ENCODE measurements at places on chromosomes 2 and 18. TPM values are rescaled to one million over a fixed set of nuclear protein-coding genes. Genes with fewer than 3 reads are reported as not detected.

GRCh38 chr2:31270131-31270530, 36.2 kb downstream of the EHD3 start:
- no peak overlapping the region for H3K27ac ChIP-seq
- no peak overlapping the region for H3K4me3 ChIP-seq
- H3K4me1 ChIP-seq, result no peaks in the 10 kb centered on the region
- H3K27me3 ChIP-seq, result peaks cover 19% of the 10 kb centered on the region
- DNase-seq, result no peak

DNA sequence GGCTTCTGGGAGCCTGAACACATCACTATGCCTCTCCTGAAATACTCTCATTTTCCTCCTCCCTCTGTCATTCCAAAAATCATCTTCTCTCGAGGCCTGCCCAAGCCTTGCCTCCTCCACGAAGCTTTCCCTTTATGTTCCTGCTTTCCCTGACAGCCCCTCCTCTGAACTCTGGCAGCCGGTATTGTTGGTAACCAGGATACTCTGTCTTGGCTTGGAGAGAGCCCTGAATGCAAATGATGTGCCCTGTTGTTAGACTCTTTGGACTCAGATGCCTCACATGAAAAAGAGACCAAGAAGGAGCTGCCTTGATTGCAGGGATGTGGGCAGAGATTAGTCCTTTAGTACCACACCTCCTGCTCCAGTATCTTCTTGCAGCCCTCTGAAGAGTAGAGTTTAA, 138.5 kb upstream of the DLX2 start:
- peaks cover 33% of the 10 kb centered on the region for H3K27me3 ChIP-seq
- no peak for DNase-seq
- H3K4me1 ChIP-seq, result no peaks in the 10 kb centered on the region
- no peak overlapping the region for H3K27ac ChIP-seq
- no peaks in the 10 kb centered on the region for H3K36me3 ChIP-seq
- no peak overlapping the region for H3K4me3 ChIP-seq

GRCh38 chr2:169982929-169983328, 155.7 kb downstream of the UBR3 start:
- H3K4me1 ChIP-seq, result no peaks in the 10 kb centered on the region
- H3K27ac ChIP-seq, result no peak overlapping the region
- H3K4me3 ChIP-seq, result no peak overlapping the region
- H3K27me3 ChIP-seq, result no peaks in the 10 kb centered on the region
- DNase-seq, result no peak
- no peaks in the 10 kb centered on the region for H3K36me3 ChIP-seq

GRCh38 chr2:169667583-169667982, 26.6 kb downstream of the CFAP210 start:
- H3K36me3 ChIP-seq, result no peaks in the 10 kb centered on the region
- peaks cover 6% of the 10 kb centered on the region for H3K27me3 ChIP-seq
- no peak overlapping the region for H3K4me3 ChIP-seq
- H3K27ac ChIP-seq, result no peak overlapping the region
- DNase-seq, result no peak

GRCh38 chr2:47525167-47525566, 122.2 kb downstream of the MSH2 start:
- H3K36me3 ChIP-seq, result no peaks in the 10 kb centered on the region
- no peaks in the 10 kb centered on the region for H3K27me3 ChIP-seq
- DNase-seq, result no peak
- peaks cover 5% of the 10 kb centered on the region for H3K4me1 ChIP-seq

DNA sequence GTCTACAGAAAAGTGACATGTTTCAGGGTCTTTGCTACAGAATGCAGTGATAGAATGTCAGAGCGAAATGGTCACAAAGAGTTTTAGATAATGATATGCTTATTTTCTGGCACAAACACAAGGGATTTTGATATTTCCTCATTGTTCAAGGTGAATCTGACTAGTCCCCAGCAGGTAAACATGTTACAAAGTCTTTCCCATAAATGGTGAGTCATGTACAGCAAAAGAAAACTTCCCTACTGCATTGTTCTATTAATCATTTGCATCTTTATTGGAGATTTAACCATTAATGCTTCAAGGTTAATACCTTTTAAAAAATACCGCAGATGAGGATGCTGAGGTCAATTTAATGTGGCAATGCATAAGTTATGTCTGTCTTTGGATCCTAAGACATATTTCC, 19.1 kb upstream of the TRIB2 start:
- no peak for DNase-seq
- no peak overlapping the region for H3K27ac ChIP-seq
- H3K4me3 ChIP-seq, result no peak overlapping the region
- peaks cover 7% of the 10 kb centered on the region for H3K36me3 ChIP-seq
- no peaks in the 10 kb centered on the region for H3K27me3 ChIP-seq

DNA sequence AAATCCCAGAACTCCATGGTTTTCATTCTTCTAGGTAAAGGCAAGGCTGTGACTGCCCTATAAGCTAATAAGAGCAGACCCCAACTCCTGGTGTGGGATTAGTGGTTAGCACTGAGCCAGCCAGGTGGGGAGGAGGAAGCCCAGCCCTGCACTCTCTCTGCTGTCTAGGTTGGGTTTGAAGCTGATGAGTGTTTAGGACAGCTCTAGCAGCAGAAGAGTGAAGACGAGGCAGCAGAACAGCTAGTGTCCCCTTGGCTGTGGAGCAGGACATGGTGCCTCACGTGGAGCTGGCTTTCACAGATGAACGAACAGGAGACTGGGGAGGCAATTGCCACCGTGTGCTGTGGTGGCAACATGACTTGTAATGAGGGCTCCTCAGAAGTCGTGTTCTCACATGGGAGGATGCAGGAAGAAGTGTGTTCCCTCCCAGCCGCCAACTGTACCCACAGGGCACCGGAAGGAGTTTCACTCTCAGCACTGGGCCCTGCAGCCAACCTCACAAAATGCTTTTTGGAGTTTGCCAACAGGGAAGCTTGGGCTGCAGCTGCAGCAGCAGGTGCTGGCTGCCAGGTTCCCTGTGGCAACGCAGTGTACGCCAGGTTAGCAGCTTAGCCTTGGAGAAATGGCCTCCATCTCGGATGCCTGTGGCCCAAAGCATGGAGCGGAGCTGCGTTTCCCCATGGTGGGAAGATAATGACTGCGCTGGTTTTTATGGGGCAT, 328.2 kb downstream of the SETBP1 start:
- H3K4me1 ChIP-seq, result peaks cover 35% of the 10 kb centered on the region
- H3K4me3 ChIP-seq, result peak overlapping the region; percentile 3
- H3K27me3 ChIP-seq, result no peaks in the 10 kb centered on the region
- DNase-seq, result no peak
- H3K36me3 ChIP-seq, result peaks cover 9% of the 10 kb centered on the region

GRCh38 chr18:45039376-45039775, 358.7 kb downstream of the SETBP1 start:
- no peak for DNase-seq
- peaks cover 14% of the 10 kb centered on the region for H3K36me3 ChIP-seq
- peaks cover 4% of the 10 kb centered on the region for H3K4me1 ChIP-seq
- H3K27me3 ChIP-seq, result no peaks in the 10 kb centered on the region
- H3K4me3 ChIP-seq, result no peak overlapping the region

DNA sequence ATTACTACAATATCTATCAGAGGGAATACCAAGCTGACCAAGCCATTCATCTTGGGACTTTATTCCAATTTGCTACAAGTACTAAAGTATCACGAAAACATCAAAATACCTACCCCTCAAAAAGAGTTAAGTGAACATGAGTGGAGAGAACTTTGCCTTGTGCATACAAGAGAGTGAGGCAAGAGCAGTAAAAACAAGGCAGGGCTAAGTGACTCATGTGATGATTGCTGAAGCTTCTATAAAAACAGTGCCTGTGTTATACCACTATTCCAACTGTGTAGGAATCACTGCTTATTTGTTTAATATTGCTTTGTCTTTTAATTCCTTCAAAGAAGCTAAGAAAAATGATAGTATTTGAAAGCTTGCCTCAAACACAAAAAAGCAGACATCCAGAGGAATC, 61.2 kb downstream of the FARSB start:
- H3K36me3 ChIP-seq, result peaks cover 31% of the 10 kb centered on the region
- H3K4me3 ChIP-seq, result no peak overlapping the region
- no peak for DNase-seq

GRCh38 chr2:9527995-9528787, 27.4 kb downstream of the ADAM17 start:
- peaks cover 26% of the 10 kb centered on the region for H3K36me3 ChIP-seq
- peak overlapping the region; percentile 43 for H3K27ac ChIP-seq
- H3K4me1 ChIP-seq, result peaks cover 9% of the 10 kb centered on the region
- H3K4me3 ChIP-seq, result no peak overlapping the region

DNA sequence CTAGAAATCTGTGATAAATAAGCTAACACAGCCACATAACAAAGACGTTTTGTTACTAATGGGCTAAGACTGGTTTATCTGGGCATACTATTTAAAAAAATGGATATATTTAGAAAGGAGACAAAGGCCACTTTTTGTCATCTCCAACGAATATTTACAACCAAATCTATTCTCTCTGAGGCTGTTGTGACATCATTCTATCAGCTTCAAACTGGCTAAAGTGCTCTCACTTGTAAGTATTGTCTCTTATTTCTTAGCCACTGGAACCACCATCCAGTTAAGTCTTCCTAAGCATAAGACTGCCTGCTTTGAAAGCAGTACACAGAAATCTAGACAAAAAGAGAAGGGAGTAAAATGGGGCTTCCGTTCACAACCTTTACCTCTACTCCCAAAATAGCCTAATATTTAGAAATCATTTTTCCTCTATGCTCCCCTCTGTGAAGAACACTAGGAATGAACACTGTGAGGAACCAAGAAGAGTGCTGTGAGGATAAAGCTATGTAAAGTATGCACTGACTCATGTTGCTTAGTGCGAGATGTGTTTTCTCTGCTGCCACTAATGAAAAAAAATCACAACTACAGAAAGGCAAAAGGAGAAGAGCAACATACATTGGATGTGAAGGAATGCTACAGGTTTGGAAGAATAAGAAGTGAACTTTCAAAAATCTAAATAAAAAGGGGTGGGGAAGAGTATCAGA, 264.1 kb downstream of the EXOC6B start:
- H3K27me3 ChIP-seq, result no peaks in the 10 kb centered on the region
- no peak overlapping the region for H3K4me3 ChIP-seq
- H3K4me1 ChIP-seq, result no peaks in the 10 kb centered on the region
- no peaks in the 10 kb centered on the region for H3K36me3 ChIP-seq
- H3K27ac ChIP-seq, result no peak overlapping the region

DNA sequence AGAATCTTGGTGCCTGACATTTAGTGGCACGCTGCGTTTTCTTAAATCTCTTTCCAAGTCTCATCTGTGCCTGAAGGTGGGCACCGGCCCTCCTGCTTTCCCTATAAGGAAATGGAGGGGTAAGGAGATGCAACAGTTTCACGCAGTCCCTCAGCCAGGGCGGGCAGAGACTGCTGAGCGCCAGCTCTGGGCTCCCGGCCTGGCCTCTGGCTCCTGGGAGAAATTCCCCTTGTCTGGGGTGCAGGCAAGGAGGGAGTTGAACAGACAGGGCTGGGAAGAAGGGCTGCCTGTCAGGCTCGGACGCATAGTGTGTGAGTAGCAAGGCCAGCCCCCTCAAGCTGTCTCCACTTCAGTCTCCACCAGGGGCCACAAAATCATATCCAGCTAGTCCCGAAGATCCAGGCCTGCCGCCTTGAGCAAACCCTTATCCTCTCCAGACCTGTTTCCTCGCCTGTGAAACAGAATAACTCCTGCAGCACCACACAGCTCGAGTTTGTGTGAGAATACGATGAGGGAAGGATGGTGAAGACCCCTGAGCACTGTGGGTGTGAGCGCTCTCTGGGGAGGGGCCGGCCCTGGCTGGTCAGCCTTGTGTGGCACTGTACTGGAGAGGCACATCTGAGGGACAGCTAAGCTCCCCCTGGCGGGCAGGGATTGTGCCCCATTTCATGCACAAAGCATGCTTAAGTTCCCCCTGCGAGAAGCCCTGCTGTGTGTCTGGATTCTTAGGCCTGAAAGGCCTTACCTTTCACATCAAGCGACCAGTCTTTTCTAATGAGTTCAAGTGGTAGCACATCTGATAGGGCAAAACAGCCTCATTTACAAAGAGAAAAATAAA, 33.8 kb downstream of the SDC1 start:
- H3K4me1 ChIP-seq, result no peaks in the 10 kb centered on the region
- H3K36me3 ChIP-seq, result no peaks in the 10 kb centered on the region
- no peak overlapping the region for H3K27ac ChIP-seq
- no peak overlapping the region for H3K4me3 ChIP-seq
- DNase-seq, result no peak

GRCh38 chr2:197383825-197384224, 51.0 kb downstream of the SF3B1 start:
- H3K4me1 ChIP-seq, result no peaks in the 10 kb centered on the region
- H3K36me3 ChIP-seq, result no peaks in the 10 kb centered on the region
- H3K27ac ChIP-seq, result no peak overlapping the region
- DNase-seq, result no peak

DNA sequence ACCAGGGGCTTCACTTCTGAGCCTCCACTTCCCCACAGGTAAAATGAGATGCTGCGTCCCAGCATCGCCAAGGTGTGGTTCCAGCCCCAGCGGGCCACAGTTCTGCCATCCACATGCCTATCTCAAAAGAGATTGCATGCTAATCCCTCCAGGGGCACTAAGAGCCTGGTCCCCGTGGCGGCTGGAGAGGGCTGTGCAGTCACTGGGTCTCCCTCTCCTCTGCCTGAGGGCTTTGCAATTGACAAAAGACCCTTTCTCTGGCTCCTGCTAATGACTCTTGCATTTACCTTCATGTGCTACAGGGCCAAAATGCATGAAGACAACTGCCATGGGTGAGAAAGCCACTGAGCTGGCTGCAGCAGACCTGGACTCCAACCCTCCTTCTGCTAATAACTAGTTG, 18.5 kb downstream of the ZBTB7C start:
- peaks cover 4% of the 10 kb centered on the region for H3K4me1 ChIP-seq
- peaks cover 49% of the 10 kb centered on the region for H3K27me3 ChIP-seq
- H3K4me3 ChIP-seq, result no peak overlapping the region

GRCh38 chr2:39719317-39719716, 53.6 kb downstream of the TMEM178A start:
- no peak for DNase-seq
- peaks cover 25% of the 10 kb centered on the region for H3K27me3 ChIP-seq
- no peaks in the 10 kb centered on the region for H3K36me3 ChIP-seq
- H3K4me1 ChIP-seq, result no peaks in the 10 kb centered on the region
- H3K4me3 ChIP-seq, result no peak overlapping the region
- H3K27ac ChIP-seq, result no peak overlapping the region

DNA sequence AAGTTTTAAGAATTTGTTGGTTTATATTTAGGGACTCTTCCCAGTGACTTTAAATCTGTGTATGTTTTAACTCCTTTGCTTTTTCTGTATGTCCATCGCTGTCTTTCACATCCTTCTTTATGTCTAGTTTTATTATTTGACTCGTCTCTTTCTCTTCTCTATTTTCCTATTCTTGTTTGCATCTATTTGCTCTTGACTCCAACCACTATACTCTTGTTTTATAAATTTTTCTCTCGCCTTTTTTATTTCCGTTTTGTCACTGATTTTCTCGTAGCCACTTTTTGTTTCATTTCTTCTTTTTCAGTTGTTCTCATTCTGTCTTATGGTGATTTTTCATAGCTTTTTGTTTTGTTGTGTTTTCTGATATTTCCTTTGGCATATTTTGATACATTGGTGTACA, 170.5 kb upstream of the NETO1 start:
- no peaks in the 10 kb centered on the region for H3K27me3 ChIP-seq
- H3K36me3 ChIP-seq, result peaks cover 7% of the 10 kb centered on the region
- H3K27ac ChIP-seq, result no peak overlapping the region
- no peak overlapping the region for H3K4me3 ChIP-seq
- no peaks in the 10 kb centered on the region for H3K4me1 ChIP-seq

Gene LIMS3
- total RNA-seq, result 0.43 TPM

Gene FSIP2
- total RNA-seq, result 0.14 TPM

Gene DNAH7
- 0.11 TPM for total RNA-seq

Gene SS18
- 69.5 TPM for total RNA-seq

Gene FABP1
- not detected for total RNA-seq
